ENCODE measurements at places on chromosomes 3 and 15. TPM values are rescaled to one million over a fixed set of nuclear protein-coding genes. Genes with fewer than 3 reads are reported as not detected.
A peak's percentile ranks its signal among the peaks of the same experiment; 100 is the strongest.

C3orf85 gene
- total RNA-seq: not detected

LARP6 gene
- total RNA-seq: not detected

UTS2B gene
- total RNA-seq: not detected

LIPH gene
- not detected for total RNA-seq

COL6A5 gene
- total RNA-seq: not detected

CFAP44 gene
- total RNA-seq: 10.7 TPM

ELL3 gene
- total RNA-seq: 4.6 TPM

MFSD1 gene
- 26.2 TPM for total RNA-seq

GRCh38 chr15:86879250-86880229 is 799.9 kb downstream of the AGBL1 start:
- DNase-seq: no peak

- peak; percentile 62 for DNase-seq
These were observed 22.0 kb downstream of the RAB27A start for GRCh38 chr15:55267401-55268175.

- peak; percentile 100 for DNase-seq
These were observed at the start of gene ACAP2 for GRCh38 chr3:195442573-195443390. TSS of gene ACAP2 (minus strand) at chr3:195443020. CDS start at chr3:195442847, 173 bp downstream.

- no peak for DNase-seq
These were observed 26.1 kb upstream of the BHLHE40 start for GRCh38 chr3:4953119-4953518.

DNA sequence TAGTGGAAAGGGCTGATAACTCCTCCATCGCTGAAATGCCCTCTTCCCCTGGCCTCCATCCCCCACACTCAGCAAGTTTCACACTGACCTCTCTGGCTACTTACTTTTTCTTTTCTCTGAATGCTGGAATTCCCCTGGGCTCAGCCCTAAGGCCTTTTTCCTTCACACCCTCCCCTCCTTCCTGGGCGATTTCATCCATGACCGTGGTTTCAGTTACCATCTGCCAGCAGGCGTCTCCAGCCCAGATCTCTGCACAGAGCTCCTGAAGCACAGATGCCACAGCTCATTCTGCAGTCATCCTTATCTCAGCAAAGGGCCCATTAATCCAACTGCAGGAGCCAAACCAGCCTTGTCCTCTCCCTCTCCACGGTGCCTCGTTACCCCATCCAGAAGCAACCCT is 114.0 kb downstream of the RFTN1 start:
- DNase-seq: no peak

DNA sequence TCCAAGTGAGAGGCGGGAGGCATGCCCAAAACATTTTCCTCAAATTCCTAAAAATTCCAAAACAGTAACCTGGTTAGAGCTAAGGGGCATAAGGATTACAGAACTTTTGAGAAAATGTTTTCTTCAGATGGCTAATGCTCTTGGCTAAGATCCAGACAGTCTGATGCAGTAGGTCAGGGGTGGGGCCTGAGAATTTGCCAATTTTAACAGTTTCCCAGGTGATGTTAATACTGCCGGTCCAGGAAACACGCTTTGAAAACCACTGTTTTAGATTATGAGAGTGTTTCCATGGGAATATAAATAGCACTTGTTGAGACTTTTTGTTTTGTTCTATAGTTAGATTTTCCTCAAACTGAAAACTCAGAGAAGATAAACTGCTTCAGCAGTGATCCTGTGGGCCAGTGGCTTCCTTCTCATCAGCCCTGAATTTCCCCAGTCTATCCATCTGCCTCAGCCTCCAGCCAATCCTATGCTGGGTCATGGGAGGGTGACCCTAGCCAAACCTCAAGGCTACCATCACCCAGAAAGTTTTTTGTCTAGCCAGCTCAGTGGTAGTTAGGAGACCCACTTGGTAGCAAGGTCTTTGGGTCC is 71.6 kb upstream of the ACP3 start:
- DNase-seq: no peak

DNA sequence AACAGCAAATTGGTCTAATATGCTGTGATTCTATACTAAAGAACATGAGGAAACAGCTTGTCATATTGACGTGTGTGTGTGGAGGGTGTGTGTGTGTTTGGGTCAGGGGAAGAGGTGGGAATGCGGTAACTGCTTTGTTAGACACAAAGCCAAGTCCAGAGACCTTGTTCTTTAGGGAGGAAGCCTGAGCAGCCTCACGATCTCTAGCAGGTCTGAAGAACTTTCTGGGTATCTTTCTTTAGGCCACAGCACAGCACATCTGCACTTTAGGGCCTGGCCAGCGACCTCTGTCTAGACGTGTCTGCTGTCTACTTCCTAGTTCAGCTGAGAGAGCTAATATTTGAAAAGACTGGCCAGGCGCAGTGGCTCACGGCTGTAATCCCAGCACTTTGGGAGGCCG is 220.0 kb upstream of the TPRG1 start:
- DNase-seq: no peak

- DNase-seq: no peak
These were observed 34.5 kb downstream of the TGFBR2 start for GRCh38 chr3:30640851-30641250.

GRCh38 chr15:45378149-45378912 is at the start of gene GATM:
TSS of gene GATM (minus strand) at chr15:45378544. CDS start at chr15:45378453, 91 bp downstream.
- DNase-seq: peak; percentile 69

DNA sequence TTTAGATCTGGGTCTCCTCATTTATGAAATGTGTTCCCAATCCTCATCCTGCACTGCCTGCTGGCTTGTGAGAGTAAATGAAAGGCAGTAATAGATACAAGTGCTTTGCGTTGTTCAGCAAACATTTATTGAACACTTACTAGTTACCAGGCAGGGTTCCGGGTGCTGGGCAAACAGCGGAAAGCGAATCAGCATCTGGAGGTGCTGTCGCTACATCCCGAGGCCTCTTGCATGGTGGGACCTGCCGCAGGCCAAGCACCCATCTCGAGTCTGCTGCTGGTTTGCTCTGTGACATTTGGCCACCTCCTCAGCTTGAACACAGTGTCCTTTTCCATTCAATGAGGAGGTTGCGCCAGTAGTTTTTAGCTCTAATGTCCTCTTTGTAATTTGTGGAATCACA is 24.8 kb downstream of the TRAK1 start:
- peak; percentile 7 for DNase-seq

Data from activated naive CD8-positive, alpha-beta T cell treated with anti-CD3 and anti-CD28 coated beads, Interleukin-2, amount 10 ng/mL, durations not matched to agents 7 days and 5 days (primary cell).